ENCODE measurements at places on chromosomes 7 and 10. TPM values are rescaled to one million over a fixed set of nuclear protein-coding genes. Genes with fewer than 3 reads are reported as not detected.

DNA sequence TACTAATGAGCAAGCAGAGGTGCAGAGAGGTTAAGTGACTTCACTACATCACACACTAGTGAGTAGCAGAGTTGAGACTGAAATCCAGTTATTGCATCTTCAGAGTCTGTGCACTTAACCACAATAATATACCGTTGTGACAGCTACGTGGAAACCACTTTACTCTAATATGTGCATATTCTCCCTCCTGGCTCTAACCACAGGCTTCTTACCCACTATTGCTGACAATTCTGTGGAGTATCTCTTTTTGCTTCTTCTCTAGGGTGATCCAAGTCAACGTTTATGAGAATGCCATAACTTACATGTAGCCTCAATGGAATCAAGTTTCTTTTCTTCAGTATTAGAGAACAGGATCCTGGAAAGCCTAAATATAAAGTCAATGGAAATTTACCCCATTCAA is 64.2 kb upstream of the MEOX2 start:
- DNase-seq, result no peak

Gene ASAH2B
- total RNA-seq, result 4.0 TPM

- no peak for DNase-seq
Measured at GRCh38 chr7:127959770-127960169, 71.5 kb downstream of the LRRC4 start.

DNA sequence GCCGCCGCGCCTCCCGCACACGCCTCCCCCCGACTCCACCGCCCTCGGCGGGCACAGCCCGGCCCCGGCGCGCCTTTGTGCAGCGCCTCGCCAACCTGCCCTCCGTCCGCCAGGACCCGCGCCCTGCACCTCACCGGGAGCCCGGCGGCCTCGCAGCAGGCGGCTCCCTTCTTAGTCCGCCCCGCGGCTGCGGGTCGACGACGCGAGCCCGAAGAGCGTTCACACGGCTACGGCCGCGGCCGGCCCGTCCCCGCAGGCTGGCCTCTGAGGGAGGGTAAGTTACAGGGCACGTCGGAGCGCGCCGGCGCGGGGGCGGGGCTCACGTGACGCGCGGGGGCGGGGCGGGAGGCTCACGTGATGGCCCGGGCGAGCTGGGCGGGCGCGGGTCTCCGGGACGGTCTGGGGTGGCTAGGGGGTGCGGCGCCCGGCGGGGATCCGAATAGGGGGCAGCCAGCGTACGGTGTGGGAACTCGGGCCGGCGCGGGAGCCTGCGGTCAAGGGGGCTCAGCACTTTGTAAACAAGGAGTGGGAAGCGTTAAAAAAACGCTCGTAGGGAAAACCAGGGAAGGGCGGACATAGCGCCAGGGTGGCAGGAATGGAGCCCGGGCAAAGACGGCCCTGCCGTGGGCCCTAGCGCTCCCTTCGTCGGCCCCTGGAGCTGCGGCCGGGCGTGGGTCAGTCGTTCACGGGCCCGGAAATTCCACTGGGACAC is at the start of gene ARHGAP12:
Gene ARHGAP12 (minus strand): TSS at position 283 of the 712 bp plus-strand sequence. CDS start 19,976 bp downstream, outside the sequence.
- peak; percentile 94 for DNase-seq

DNA sequence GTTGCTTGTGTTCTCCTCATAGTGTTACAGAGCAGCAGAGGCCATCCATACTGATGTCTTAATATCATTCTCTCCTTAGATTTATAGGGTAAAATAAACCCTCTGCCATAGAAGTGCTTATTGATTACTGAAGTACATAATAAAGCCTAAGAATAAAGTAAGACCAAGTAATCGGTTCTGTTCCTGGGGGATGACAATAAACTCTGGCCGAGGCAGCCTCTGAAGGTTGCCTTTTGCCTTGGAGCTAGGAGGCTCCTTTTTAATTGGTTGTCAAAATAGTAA is 711.6 kb upstream of the GALNT17 start:
- no peak for DNase-seq

Gene NYAP1
- 0.41 TPM for total RNA-seq

All from transverse colon (tissue), 4 donors.